Tibial artery (tissue), 4 donors: ENCODE measurements at places on chromosomes 7 and 10.

GRCh38 chr10:131755200-131755599 is 145.6 kb upstream of the PPP2R2D start:
- H3K4me1 ChIP-seq = no peaks in the 10 kb centered on the region
- DNase-seq = no peak
- no peaks in the 10 kb centered on the region for H3K36me3 ChIP-seq
- no peaks in the 10 kb centered on the region for H3K27me3 ChIP-seq
- no peak overlapping the region for H3K27ac ChIP-seq

DNA sequence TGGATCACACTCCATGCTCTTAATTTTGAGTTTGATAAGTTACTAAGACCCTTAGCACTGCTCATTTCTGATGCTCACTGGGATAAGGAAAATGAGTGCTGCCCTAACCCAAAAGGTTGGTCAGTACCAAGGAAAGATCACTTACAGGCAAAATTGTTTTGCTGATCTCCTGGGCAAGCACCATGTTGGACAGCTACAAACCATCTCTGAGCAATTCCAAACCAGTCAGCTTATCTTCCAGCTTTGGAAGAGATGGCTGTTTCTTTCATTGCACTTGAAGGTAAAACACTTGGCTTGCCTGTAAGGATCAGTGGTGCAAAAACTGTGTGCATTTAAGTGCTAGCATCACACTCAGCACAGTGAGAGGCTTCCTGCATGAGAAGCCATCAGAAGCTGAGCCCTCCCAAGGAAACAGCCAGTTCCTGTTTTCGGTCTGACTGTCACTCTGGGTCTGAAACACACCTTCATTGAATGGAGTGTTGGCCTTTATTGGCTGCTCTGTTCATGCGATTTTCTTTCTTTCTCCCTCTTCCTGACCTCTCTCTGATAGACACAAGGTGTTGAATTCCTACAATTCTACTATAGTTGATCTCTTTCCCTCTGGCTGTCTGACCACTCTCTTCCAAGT is 126.4 kb upstream of the GHITM start:
- H3K4me3 ChIP-seq = no peak overlapping the region

- H3K27ac ChIP-seq = no peak overlapping the region
- peaks cover 18% of the 10 kb centered on the region for H3K4me1 ChIP-seq
- H3K36me3 ChIP-seq = no peaks in the 10 kb centered on the region
- H3K4me3 ChIP-seq = no peak overlapping the region
- no peak for DNase-seq
Observed at GRCh38 chr10:122161795-122162194, 109.3 kb upstream of the BTBD16 start.

DNA sequence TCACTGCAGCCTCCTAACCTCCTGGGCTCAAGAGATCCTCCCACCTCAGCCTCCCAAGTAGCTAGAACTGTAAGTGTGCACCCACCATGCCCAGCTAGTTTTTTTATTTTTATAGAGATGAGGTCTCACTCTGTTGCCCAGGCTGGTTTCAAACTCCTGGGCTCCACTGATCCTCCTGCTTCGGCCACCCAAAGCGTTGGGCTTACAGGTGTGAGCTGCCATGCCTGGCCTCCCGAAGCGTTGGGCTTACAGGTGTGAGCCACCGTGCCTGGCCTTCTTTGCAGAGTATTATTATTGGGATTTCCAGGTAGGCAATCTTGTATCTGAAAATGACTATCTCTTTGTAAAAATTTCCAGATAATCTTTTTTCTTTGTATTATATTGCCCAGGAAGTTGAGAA is 23.1 kb upstream of the NCAPG2 start:
- no peaks in the 10 kb centered on the region for H3K27me3 ChIP-seq
- H3K36me3 ChIP-seq = peaks cover 31% of the 10 kb centered on the region

DNA sequence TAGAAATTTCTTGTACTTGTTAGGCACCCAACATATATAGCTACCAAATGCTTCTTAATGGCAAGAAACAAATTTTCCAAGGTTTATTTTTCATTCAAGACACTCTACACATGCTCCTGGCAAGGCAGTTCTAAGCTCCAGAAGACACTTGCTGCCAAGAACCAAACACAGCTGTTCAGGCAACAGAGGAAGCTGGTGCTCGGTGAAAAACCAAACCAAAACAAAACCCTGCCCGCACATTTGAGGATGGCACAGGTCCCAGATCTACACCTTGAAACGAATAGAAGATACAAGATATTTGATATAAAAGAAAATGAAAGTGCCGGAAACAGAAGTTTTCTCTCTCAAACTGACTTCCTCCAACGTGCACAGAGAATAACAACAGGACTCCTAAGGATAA is 4.9 kb upstream of the DNTT start:
- H3K27me3 ChIP-seq = no peaks in the 10 kb centered on the region
- DNase-seq = no peak
- H3K4me1 ChIP-seq = no peaks in the 10 kb centered on the region
